Endothelial cell of umbilical vein (primary cell): ENCODE measurements at places on chromosomes 11 and 22.

GRCh38 chr22:39908136-39908535 is 7.3 kb downstream of the GRAP2 start:
- no peak for DNase-seq
- H3K4me3 ChIP-seq, result no peak overlapping the region
- no peaks in the 10 kb centered on the region for H3K36me3 ChIP-seq
- H3K27ac ChIP-seq, result no peak overlapping the region

DNA sequence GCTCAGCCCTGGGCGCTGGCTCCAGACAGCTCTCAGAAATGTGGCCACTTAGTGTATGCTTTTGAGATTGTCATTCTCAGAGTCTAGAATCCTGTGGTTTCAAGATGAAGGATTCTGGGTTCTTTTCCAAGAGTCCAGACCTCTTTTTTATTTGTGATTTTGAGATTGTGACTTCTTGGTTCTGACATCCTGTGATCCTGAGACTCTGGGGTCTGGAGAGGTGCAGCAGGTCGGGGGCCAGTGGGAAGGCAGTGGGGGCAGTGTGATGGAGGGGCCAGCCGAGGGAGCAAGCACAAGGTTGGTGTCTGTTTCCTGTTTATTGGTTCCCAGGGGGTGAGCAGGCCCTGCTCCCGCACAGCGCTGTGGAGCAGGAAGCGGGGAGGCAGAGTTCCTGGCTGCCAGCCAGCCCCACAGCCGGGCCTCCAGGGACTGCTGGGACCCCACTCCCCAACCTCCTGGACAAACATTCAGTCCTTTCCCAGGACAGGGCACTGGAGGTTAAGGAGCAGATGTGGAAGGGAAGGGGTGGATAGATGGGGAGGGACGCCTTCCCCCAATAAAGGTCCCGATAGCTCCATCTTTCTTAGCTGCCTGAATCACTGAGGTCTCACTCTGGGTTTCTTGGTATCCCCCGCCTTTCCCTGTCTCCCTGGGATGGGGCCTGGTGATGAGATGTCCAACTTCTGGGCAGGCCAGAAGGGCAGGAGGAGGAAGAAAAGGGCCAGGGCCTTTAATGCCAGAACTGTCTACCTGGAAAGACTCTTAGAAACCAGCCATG is 13.7 kb downstream of the ARHGEF17 start:
- no peaks in the 10 kb centered on the region for H3K27me3 ChIP-seq
- peak; percentile 97 for DNase-seq
- H3K4me3 ChIP-seq, result no peak overlapping the region

- H3K4me1 ChIP-seq, result peaks cover 17% of the 10 kb centered on the region
- peaks cover 16% of the 10 kb centered on the region for H3K27me3 ChIP-seq
- no peak for DNase-seq
Measured at GRCh38 chr22:27803841-27804415, 2.4 kb upstream of the MN1 start.

DNA sequence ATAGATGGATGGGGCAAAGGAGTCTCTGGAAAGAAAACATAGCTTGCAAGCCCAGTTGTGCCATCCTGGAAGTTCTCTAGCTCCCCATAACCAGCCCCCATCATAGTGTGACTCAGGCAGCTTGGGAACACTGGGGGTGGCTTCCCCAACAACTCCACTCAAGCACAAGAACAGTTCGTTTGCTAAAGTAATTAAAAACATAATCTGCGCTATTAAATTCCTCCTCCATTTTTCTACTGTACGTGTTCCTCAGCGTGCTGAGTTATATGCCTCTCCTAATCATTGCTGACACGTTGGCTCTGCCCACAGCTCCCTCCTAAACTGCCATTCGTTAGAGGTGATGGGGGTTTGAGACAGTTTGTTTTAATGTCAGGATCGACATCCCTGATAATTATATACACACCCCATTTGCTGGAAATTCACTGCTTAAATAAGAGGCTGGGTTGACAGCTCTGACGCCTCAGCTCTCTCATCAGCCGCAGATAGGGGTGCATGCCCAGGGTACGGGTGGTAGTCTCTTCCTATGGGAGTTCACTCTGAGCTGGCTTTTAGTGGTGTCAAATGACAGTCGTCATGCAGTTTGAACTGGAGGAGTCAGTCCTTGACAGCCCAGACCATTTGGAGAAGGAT is 59.5 kb upstream of the SEZ6L start:
- no peak overlapping the region for H3K27ac ChIP-seq
- no peaks in the 10 kb centered on the region for H3K36me3 ChIP-seq
- H3K4me3 ChIP-seq, result no peak overlapping the region
